CD4-positive, alpha-beta T cell treated with Interferon alpha-2 for 1 hour (primary cell): ENCODE measurements at places on chromosomes 7 and 10.

DNA sequence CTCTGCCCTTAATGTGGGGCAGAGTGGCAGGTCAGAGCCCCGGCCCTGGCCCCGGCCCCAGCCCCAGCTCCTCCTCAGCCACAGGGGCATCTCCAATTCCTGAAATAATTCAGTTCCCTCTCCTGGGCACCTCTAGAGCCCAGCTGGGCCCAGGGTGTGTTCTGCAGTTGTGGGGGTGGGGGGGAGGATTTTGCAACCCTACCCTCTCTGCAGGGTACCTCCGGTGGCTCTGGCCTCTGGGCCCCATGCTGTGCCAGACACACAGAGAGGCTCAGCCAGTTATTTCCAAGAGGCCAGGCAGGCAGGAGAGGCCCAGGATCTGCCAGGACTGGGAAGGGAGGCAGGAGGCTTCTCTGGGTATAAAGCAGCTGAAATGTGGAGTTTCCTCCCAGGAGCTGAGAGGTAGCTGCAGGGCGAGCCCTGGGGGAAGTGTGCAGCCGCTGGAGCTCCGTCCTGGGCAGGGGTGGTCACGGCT lies 47.9 kb downstream of the PWWP2B start:
- no peak for DNase-seq

DNA sequence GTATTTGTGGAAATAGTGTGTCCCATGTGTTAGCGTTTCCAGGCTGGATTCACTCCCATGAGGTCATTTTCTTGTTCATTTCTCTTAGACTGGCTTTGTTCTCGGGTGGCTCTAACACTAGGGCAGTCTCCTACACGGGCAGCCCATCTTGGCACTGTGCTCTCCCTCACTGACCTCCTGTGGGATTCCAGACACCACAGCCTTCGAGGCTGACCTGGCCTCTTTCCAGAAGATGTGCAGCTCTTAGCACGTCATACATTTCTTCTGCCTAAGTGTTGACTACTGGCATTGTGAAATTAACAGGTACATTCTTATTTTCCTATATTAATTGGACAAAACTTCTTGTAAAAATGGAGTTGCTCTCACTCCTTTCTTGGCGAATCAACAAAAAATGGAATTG lies 72.8 kb downstream of the INSYN2A start:
- DNase-seq, result no peak

DNA sequence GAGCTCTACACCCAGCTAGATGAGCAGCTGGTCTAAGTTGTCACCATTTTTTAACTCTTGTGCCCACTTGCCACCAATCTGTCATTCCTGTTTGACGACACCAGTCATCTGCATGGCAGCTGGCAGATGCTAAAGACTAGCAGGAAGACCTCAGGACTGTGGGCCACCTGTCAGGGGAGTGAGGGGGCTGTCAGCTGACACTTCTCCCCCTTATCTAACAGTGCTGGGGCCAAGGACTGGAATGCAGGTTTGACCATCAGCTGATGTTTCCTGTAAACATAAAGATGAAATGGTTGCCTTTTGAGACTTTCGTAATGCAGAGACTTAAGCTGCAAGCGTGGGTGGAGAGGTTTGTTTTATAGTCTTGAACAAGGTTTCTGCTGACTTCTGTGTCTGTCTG lies 93.5 kb downstream of the WNT2 start:
- no peak for DNase-seq

DNA sequence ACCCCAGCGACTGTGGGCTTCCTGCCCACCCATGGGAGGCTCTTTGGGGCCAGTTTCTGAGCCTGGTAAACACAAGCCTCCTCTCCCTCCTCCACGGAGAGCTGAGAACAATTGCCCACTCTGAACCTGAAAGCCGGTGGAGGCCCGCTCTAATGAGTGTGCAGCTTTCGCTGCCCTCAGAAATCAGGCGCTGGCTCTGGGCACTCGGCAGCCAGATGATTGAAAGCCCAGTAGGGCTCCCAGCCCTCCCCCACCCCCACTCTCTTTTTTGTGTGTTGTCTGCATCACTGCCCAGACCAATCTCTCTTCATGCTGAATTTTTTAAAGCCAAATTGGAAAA lies 438.9 kb downstream of the RPS24 start:
- DNase-seq, result no peak

DNA sequence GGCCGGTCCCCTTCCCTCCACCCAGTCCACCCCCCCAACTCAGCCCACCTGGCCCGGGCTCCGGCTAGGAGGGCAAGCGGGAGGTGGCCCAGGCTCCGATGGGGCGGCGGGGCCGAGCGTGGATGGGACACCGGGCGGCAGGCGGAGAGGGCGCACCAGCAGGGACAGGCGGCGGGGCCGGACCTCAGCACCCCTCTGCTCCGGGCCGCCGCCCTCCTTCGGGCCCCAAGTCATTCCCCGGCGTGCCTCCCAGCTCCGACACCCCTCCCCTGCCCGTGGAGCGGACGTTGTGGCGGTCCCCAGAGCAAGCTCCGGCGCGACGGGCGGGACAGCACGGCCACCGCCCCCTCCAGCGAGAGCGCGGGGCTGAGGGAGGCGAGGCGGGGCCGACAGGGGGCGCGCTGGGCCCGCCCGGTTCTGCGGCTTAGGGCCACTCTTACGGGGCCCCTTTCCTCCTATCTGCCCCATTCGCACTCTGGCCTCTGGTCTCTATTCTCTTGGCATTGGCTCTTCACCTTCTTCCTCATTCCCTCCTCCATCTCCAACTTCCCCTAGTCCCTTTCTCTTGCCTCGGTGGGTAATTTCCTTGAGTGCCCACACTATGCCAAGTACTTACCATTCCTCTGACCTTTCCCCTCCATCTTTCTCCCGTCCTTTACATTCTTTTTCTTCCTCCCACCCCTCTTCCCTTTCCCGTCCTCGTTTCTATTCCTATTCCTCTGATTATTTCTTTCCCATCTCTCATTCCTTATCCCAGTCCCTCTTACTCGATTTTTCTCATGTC lies 701 bp upstream of the GBX1 start:
- peak; percentile 69 for DNase-seq

GRCh38 chr7:36278620-36279172 lies 111.0 kb upstream of the ANLN start:
- no peak for DNase-seq

- DNase-seq, result peak; percentile 54
These were observed 12.0 kb upstream of the GSAP start for GRCh38 chr7:77427996-77428603.

GRCh38 chr10:58479045-58479444 lies 33.6 kb upstream of the BICC1 start:
- no peak for DNase-seq

DNA sequence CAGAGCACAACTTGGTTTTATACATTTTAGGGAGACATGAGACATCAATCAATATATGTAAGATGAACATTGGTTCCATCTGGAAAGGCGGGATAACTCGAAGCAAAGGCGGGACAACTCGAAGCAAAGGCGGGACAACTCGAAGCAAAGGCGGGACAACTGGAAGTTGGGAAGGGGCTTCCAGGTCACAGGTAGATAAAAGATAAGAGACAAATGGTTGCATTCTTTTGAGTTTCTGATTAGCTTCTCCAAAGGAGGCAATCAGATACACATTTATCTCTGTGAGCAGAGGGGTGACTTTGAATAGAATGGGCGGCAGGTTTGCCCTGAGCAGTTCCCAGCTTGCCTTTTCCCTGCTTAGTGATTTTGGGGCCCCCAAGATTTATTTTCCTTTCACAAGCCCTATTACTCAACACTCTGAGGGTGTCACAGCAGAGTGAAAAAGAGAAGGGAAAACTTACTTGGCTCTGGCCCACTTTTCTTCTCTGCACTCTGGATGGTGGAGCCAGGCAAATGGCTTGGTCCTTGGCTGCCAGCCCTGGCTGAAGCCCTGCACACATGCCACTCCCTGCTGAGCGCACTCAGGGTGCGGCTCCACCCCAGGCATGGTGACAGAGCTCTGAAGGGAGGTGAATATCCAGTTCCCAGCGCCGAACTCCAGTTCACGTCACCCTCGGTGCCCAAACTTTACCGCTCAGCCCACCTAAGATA lies 46.7 kb downstream of the PARD3 start:
- no peak for DNase-seq

GRCh38 chr7:17699696-17700095 lies 240.6 kb downstream of the SNX13 start:
- no peak for DNase-seq

- DNase-seq, result no peak
These were observed 104.9 kb downstream of the ADK start for GRCh38 chr10:74255888-74256357.

- peak; percentile 37 for DNase-seq
These were observed 28.2 kb downstream of the IL15RA start for GRCh38 chr10:5949009-5949759.

DNA sequence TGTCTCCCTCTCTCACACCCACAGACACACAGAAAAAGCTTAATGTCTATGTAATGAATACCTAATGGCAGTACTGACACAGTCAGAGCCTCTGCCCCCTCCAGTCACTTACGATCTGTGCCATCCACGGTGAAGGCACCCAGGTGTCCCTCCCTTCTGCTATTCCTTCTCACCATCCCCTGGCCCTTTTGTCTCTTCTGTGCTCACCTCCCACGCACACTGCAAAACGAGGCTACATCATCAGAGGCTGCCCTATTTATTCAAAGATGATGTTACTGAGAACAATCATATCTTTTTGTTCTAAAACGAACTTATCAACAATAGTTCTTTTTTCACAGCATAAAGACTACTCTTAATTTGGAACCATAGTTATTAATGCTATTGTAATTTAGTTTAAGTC lies 246.9 kb upstream of the MKLN1 start:
- DNase-seq, result no peak

DNA sequence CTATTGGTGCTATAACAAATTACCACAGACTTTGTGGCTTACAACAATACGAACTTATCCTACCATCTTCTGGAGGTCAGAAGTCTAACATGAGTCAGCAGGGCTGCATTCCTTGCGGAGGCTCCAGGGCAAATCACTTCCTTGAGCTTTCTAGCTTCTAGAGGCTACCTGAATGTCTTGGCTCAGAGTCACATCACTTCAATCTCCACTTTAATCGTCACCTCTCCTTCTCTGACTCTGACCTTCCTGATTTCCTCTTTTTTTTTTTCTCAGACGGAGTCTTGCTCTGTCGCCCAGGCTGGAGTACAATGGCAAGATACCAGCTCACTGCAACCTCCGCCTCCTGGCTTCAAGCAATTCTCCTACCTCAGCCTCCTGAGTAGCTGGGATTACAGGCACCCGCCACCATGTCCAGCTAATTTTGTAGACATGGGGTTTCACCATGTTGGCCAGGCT lies 44.6 kb upstream of the ANAPC16 start:
- no peak for DNase-seq

- DNase-seq, result no peak
These were observed 105.4 kb upstream of the LAMB4 start for GRCh38 chr7:108235451-108236061.

- DNase-seq, result peak; percentile 45
These were observed 6.5 kb downstream of the CHST12 start for GRCh38 chr7:2409745-2410414.

GRCh38 chr7:150515248-150516147 lies 826 bp downstream of the GIMAP7 start:
- DNase-seq, result peak; percentile 57

DNA sequence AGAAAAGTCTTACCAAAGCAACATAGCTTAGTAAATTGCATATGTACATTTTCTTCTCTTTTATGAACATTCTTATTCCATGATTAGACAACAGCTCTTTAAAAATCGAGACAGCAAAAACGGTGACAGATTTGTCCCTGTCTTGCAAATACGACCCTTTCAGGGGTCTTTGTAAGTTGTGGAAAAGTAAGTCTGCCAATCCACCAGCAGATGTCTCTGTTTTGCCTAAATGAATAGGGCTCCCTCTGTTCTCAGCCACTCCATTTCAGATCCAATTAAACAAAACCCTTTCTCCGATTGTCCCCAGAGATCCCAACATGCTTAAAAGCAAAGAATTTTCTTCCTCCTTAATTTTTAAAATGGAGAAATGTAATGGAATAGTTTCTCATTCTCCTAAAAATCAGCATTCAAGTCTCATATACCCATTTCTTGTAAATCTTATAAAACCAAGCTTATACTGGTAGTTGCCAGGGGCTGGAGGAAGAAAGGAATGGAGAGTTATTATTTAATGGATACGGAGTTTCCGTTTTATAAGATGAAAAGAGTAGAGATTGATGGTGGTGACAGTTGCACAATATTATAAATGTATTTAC lies 61.0 kb upstream of the NFE2L3 start:
- DNase-seq, result peak; percentile 59

- DNase-seq, result no peak
These were observed 88.8 kb upstream of the TNS3 start for GRCh38 chr7:47670729-47671128.

DNA sequence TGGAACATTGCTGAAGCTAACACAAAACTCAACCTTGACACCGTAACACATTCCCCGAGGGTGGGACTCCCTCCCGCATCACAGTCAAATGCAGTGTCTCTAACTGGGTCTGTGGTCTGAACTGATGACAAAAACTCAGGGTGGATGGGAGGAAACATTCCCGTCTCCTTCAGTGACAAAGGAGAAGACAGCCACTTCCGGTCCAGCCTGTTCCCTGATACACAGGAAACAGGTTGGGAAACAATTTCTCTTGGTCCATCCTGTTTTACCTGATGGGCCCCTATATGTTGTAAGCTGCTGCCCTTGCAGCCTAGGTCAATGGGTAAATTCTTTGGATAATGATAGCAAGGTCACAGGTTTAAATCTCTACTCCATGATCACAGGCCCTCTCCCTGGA lies 20.4 kb downstream of the SLC13A4 start:
- DNase-seq, result no peak

GRCh38 chr10:102410429-102411073 lies 8.0 kb downstream of the PSD start:
- peak; percentile 52 for DNase-seq

GRCh38 chr7:85508642-85509410 lies 322.0 kb upstream of the SEMA3D start:
- no peak for DNase-seq

DNA sequence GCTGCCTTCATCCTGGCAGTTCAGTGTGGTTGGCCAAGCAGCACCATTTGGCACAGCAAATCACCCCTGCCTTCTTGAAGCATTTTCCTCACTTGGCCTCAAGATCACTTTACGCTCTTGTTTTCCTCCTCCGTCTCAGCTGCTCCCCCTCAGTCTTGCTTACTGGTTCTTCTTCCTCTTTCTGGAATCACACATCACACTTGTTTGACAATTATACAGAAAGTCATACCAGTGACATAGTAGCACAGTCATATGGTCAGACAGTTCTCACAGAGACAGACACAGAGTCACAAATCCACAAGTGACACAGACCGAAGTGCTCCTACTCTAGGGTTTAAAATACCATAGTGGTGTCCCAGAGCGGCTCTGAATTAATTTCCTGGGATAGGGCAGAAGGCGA lies 43.8 kb upstream of the ARL4A start:
- no peak for DNase-seq

DNA sequence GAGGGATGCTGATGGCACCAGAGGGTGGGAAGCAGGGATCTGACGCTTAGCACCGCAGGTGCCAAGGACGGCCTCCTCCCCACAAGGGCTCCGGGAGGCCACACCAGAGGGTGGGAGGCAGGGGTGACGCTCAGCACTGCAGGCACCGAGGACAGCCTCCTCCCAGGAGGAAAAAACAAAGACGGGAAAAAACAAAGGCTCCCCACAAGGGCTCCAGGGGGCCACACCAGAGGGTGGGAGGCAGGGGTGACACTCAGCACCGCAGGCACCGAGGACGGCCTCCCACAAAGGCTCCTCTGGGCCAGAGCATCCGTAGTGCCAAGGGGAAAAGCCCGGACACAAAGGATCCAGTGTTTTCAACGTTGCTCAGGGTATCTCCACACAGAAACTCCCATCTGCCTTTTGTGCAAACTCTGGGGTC lies 25.6 kb downstream of the DIP2C start:
- no peak for DNase-seq

GRCh38 chr10:788796-789748 lies 99.6 kb upstream of the DIP2C start:
- DNase-seq, result no peak
